ENCODE measurements at places on chromosomes 2 and 18.

DNA sequence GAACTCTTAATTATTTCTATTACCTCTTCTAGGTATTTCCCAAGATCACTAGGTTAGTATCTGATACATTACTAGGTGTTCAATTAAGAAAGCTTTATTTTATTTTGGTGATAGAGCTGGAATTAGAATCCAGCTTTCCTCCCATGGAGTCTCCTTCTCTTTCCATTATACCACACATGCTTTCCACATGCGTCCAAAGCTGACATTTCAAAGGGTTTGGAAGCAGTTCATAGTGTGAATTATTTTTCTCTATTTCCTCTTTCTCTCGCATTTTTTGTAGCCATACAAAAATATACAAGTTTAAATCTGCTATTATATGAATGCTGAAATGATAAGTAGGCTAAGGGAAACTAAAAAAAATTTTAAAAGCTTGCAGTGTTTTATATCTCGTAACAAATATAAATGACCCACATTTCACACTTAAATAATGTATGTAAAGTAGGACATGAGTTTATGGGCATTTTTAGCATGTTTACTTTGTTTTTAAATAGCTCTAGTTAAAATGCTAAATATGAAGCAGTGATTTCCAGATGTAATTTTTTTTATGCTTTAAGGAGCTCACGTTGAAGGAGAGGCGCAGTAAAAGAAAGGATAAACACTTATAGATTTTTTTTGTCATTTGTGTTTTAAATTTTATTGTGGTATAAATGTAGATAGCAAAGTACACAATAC lies 20.1 kb downstream of the ZC3H6 start:
- DNase-seq: no peak

DNA sequence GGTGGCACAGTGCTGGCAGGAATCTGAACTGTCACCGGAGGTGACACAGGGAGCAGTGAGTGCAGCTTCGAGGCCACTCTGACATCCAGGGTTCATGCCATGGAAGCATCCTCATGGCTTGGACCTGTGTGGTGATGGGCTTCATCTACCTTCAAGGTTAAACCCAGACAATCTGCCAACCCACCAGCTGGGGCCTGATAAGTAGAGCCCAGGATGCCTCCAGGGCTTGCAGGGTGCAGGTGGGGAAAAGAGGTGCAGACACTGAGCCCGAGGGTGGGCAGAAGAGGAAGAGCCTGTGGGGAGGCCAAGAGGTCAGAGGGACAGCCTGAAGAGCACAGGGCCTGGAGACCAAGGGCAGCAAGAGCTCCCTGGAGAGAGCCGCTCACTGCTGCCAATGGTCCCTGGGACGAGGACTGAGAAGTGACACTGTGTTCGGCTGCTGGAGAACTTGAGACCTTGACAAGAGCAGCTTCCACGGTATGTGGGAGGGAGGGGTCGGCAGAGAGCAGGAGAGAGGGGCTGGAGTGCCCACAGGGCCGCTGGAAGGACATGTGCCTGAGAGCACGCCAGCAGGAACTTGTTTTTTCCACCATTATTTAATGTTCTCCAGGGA lies 8.1 kb upstream of the HES6 start:
- DNase-seq: no peak

- no peak for DNase-seq
Observed at GRCh38 chr2:150046810-150047209, 440.7 kb downstream of the RND3 start.

DNA sequence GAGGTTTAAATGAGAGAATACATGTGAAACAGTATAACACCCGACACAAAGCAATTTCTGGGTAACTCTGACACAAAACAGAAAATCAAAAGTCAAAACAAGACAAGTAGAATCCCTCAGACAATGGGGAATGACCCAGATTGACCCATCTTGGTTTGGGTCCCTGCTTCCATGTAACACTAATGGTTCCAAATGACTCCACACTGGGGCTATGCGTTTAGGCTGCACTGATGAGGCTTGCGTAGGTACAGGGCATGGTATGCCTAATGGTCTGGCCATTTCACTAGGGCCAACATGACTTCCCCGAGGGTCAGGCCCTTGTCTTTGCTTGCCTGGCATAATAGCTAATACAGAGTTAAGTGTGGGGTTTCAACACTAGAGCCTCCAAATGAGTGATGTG lies 27.2 kb upstream of the NFE2L2 start:
- DNase-seq: no peak

- no peak for DNase-seq
Observed at GRCh38 chr2:147600223-147600622, 244.6 kb upstream of the ACVR2A start.

DNA sequence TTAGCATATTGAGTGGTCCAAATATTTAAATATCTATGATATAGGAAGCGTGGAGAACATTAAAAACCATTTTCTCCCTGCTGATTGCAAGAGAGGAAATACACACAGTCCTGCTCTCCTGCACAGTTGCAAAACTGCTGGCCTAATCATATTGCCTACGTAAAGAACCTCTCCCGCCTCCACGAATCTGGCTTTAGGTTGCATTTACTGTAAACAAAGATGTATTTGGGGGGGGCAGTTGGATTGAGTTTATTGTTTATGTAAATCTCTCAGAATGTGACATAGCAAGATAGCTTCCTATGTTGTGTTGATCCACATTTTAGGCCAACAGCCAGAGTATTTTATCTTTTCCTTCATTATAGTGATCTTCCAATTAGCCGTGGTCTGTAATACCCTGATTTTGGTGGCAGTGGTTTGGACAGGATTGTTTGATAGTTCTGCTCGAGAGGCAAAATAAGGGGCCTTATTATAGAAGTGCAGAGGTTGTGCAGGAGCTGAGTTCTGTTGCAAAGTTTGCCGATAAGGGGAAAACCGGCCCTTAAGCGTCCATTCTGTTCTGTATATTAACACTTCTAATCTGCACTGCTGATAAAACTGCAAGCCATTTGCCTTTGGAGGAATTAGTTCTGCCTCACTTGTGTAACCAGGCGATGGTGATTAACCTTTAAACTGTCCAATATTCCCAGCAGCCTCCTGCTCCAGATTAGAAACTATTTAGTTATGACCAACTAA lies 101.6 kb upstream of the SIX3 start:
- DNase-seq: no peak

DNA sequence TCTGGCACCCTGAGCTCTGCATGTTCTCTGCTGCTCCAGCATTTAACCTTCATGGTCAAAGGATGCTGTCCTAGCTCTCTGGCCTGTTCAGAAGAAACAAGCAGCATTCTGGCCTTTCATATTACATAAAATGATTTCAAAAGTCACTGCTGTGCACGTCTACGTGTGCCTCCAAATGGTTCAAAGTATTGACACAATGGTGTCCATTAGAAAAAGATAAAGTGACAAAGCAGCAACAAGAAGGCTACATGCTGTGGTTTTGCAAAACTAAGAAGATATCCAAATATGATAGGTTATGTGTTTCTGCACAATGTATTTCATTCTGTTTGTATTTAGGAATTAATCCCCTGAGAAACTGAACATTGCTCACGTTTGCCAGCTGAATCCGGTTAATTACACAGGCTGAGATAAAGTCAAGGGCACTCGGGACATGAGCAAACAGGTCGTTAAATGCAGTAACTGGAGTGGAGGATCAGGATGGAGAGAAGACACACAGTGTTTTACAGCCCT lies 258.5 kb downstream of the DOK6 start:
- DNase-seq: no peak

- DNase-seq: no peak
Observed at GRCh38 chr2:135785032-135785431, 43.4 kb downstream of the UBXN4 start.

Data from activated CD4-positive, alpha-beta T cell treated with anti-CD3 and anti-CD28 coated beads, Interleukin-2, amount 10 ng/mL, durations not matched to agents 24 days and 14 days (primary cell).